ENCODE measurements at places on chromosomes 4 and X.

DNA sequence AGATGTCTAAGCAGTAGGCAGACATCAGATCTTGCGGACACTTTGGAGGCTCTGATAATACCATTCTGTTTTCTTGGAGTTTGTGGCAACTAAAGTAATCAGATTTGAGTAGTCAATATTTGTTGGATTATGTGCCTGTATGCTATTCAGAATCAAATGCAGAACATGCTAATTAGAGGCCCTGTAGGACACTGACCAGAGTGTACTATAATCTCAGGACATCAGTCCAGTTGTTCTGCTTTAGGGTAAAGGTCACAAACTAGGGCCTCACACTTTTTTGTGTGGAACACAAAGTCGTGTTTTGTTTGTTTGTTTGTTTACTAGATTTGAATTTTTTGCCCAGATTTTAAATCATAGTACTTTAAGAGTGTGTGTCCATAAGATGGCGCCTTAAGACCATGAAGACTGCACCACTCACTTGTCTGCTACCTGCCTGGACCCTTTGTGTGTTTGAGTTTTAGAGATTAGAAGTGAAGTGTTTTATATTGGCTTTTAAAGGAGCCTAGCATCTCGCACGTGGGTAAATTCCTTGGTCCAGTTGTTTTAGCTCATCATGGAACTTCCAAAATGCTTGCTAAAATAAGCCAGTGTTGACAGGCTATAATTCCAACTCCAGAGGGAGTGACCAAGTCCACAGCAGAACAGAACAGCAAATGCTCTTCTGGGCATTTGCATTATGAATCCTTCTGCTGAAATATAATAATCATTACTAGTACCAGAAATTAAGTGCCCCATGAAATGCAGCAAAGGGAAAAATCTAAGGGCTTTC is 34.7 kb downstream of the IL13RA1 start:
- DNase-seq: no peak

- no peak for DNase-seq
Measured at GRCh38 chr4:157772907-157773306, 399.9 kb downstream of the GASK1B start.

- DNase-seq: peak; percentile 54
Measured at GRCh38 chr4:78951862-78952472, 12.7 kb upstream of the PAQR3 start.

GRCh38 chrX:69232945-69233344 is 67.7 kb upstream of the PJA1 start:
- peak; percentile 29 for DNase-seq

- peak; percentile 51 for DNase-seq
Measured at GRCh38 chr4:156173486-156173885, 219.8 kb upstream of the CTSO start.

DNA sequence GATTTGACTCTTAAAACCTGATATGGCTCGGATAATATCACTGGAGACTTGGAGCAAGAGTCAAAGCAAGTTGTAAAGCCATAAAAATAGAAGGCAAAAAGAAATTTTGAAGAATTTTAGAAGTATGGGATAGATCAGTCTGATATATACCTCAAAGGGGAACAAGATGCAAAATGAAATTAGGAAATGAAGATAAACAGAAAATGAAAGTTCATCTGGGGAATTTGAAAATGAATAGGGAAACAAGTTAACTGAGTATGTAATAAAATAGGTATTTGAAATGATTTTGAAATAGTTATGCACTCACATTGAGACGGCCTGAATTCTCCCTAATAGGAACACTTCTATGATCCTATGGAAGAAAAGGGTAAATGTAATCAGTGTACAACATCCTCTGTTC is 5.7 kb downstream of the CYP2U1 start:
- DNase-seq: no peak

- DNase-seq: no peak
Measured at GRCh38 chr4:95627024-95627605, 78.3 kb upstream of the UNC5C start.

DNA sequence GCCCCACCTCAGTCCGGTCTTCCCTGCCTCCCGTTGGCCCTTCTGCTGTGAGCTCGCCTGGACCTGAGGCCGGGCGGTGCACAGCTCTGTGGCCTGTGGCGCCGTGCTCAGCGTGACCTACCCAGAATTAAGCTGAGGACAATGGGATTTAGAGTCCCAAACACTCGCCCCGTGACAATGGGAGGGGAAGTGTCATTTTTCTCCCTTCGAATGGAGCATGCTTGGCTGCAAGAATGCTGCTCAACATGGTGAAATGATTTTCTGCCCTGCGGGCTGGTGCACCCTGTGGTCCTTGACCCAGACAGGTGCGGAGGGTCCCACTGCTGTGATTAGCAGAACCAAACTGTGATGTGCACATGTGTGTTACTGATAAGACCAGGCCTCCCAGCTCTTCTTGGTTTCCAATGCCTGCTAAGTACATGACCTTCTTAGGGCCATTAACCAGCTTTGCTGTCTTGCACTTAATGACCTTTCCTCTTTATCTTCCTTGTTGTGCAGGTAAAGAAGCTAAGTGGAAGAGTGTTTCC is 772 bp downstream of the EOLA1 start:
- DNase-seq: no peak

DNA sequence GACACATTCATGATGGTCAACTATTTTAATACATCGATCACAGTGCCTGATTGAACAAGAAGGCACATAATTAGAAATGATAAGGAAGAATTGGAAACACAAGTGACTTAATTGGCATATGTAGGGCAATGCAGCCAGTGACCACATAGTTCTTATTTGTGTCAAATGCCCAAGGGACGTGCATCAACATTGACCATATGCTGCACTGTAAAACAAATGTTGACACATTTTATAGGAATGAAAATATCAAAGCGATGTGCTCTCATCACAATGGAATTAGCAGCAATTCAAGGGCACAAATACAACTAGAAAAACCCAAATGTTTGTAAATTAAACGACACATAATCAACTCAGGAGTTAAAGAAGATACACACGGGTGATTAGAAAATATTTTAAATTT is 948.3 kb upstream of the PRKX start:
- no peak for DNase-seq

DNA sequence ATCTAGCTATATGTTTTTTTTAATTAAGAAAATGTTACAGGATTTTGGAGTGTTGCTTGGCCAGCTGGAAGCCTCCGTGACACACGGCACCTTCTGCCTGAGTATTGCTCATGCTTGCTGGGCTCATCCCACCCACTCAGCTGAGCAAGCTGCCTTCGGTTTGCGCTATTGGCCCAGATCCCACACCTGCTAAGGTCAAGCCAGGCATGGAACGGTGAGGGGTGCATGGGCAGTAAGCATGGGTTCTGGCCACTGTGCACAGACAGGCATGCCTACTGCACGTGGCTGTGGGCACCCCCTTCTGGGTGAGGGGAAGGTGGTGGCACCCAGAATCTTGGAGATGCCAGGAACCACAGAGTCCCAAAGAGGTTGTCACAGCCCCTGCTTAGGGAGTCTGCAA is 1178.4 kb upstream of the PCDH7 start:
- DNase-seq: no peak

GRCh38 chr4:76955182-76955581 is 5.6 kb downstream of the SEPTIN11 start:
- DNase-seq: no peak

DNA sequence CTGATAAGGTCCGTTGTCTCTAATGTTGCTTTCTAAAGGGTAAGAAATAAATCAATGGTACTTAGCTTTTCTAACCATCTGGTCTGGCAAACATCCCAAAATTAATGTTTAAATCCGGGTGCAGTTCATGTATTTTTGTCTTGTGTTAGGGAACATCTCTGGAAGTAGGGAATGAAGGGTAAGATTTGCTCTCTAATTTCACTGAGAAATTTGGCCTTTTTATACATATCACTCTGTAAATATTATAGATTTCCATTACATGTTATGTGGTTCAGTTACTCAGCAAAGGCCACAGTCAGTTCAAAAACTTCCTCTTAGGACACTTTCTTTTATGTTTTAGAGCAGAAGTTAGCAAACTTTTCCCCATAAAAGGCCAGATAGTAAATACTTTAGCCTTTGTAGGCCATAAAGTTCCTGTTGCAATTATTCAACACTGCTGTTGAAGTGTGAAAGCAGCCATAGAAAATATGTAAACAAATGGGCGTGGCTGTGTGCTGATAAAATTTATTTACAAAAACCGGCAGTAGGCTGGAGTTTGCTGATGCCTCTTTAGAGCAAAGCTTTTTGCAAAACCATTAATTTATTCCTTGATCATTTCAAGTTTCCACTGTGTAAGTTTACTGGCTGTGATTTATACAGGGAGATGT is 218.1 kb downstream of the ANTXR2 start:
- no peak for DNase-seq

GRCh38 chrX:2697306-2697705 is 6.2 kb downstream of the CD99 start:
- DNase-seq: no peak

- DNase-seq: no peak
Measured at GRCh38 chr4:185479507-185479971, 8.0 kb upstream of the CCDC110 start.

- no peak for DNase-seq
Measured at GRCh38 chr4:105305019-105305836, 158.6 kb downstream of the TET2 start.

DNA sequence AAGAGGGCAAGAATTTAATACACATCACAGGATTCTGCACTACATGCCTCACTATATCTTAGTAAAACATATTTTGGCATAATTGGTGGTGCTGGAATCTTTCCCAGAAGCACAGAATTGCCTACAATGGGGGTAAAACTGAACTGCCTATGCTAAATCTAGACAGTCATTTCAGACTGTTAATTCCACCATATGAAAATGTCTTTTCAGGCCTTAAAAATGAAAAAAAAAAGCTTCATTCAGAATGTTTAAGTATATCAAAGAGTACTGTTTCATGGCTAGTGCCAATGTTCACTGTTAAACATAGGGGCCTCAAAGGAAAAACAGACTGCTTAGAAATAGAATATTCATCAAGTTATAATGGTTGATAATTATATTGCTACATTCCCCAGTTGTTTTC is 797.0 kb downstream of the PCDH19 start:
- DNase-seq: no peak

DNA sequence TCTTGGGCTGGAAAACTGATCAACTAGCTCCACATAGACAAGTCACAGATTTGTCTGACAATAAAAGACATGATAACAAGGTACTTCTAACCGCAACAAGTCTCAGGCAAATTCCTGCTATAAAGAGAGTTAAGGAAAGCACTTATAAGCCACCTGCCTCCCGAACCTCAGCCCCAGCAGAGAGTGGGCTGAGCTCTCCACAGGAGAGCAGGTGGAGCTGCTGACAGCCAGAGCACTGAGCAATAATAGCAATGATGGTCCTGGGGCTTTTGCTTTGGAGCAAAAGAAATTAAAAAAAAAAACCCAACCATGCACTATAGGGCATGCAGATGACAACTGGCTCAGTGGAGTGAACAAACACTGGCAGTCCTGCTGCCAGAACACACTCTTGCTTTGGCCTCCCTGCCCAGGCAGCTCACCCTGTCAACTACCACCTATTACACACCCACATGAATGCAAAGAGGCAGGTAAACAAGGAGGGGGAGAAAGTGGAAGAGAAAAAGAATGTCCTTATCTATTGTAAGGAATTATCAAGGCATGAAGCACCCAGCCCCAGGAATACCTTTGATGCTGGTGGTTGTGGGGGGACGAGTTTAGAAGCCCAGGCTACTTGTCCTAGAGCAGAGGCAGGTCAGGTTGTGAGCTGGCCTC is 135.8 kb upstream of the DGKK start:
- DNase-seq: no peak
